Calu3 (cell line): ENCODE measurements at places on chromosomes 13 and 19. TPM values are rescaled to one million over a fixed set of nuclear protein-coding genes. Genes with fewer than 3 reads are reported as not detected.

- peaks cover 43% of the 10 kb centered on the region for H3K27me3 ChIP-seq
- H3K4me3 ChIP-seq = no peak overlapping the region
- DNase-seq = no peak
- H3K27ac ChIP-seq = no peak overlapping the region
- H3K36me3 ChIP-seq = no peaks in the 10 kb centered on the region
- H3K4me1 ChIP-seq = no peaks in the 10 kb centered on the region
Observed at GRCh38 chr19:29329460-29330134, 116.6 kb upstream of the UQCRFS1 start.

DNA sequence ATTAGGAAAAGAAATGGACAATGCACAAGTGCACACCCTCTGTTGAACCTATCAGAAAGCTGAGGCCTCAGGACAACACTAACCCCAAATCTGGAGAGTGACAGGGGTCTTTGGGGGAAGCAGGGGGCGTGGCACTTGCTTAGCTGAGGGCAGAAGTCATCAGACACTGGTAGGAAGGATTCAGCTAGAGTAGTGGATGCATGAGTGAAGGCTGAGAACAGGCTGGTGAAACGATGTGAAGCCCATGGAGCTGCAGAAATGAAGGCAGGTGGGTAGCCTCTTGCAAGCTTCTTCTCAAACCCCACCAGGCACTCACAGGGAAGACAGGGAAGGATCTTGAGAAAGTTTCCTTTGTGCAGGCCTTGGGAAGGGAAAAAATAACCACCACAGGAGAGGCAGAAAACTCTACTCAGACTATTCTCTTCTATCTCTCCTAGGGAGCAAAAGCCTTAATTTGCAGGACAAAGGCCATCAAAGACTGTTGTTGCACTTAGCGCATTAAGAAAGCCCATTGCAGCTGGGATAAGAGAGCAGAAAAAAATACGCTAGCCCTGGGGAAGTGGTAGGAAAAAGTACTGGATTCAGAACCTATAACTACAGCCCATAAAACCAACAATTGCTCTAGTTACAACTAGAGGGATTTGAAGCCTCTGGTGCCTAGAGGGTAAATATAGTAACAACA lies 193.3 kb upstream of the ZNF536 start:
- H3K4me1 ChIP-seq = no peaks in the 10 kb centered on the region
- H3K4me3 ChIP-seq = no peak overlapping the region
- H3K27me3 ChIP-seq = no peaks in the 10 kb centered on the region
- no peak for DNase-seq

GRCh38 chr19:48683349-48683748 lies 10.5 kb upstream of the NTN5 start:
- no peaks in the 10 kb centered on the region for H3K27me3 ChIP-seq
- H3K4me1 ChIP-seq = peaks cover 15% of the 10 kb centered on the region
- no peak for DNase-seq
- no peak overlapping the region for H3K27ac ChIP-seq
- H3K4me3 ChIP-seq = no peak overlapping the region

DNA sequence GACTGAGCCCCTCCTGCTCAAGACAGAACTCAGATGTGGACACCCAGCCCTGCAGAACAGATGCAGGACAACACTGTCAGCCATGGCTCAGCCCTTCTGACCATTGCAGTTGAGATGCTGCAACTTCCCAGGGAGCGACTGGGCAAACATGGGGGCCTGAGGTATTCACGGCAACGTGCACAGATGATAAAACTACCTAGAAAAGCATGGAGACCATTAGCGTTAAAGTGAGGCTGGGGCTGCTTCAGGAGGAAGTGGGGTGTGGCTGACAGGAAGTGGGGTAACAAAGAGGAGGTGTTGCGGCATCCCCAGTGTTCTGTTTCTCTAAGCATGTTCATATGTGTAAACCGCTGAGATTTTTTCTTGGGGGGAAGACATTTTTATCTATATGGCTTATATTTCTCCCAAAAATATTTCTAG lies 1.3 kb upstream of the SIGLEC9 start:
- H3K27me3 ChIP-seq = no peaks in the 10 kb centered on the region
- H3K4me1 ChIP-seq = peaks cover 1% of the 10 kb centered on the region
- no peak overlapping the region for H3K4me3 ChIP-seq
- no peaks in the 10 kb centered on the region for H3K36me3 ChIP-seq
- DNase-seq = no peak
- H3K27ac ChIP-seq = no peak overlapping the region

- no peak overlapping the region for H3K27ac ChIP-seq
- H3K36me3 ChIP-seq = no peaks in the 10 kb centered on the region
- H3K27me3 ChIP-seq = no peaks in the 10 kb centered on the region
- H3K4me1 ChIP-seq = no peaks in the 10 kb centered on the region
Observed at GRCh38 chr13:79030513-79030912, 371.6 kb upstream of the OBI1 start.

DNA sequence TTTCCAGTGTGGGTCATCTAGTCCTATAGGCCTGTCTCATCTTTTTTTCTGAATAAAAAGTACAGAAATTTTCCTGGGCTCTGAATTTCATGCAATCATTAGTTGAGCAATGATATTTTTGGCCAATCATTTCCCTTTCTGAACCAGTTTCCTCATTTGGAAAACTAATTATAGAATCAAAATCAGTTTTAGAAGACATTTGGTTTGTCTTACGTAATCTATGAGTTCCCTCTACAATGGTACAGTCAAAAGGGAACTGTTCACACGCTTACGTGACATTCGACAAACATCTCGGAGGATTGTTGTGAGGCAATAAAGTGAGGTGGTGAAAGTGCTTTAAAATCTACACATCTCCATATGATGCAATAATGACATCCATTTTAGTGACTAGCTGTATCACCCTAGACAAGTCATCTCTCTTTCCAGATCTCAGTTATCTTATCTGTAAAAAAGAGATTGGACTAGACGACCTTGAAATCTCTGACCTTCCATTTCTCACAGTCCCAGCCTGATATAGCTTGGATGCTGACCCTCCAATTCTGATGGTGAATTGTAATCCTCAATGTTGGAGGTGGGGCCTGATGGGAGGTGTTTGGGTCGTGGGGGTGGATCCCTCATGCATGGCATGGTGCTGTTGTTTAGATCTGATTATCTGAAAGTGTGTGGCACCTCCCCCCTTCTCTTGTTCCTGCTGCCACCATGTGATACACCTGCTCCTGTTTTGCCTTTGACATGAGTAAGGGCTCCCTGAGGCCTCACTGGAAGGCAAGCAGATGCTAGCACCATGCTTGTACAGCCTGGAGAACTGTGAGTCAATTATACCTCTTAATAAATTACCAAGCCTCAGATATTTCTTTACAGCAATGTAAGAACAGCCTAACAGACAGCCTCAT lies 26.7 kb downstream of the FLT1 start:
- H3K27me3 ChIP-seq = no peaks in the 10 kb centered on the region
- no peak overlapping the region for H3K4me3 ChIP-seq
- no peaks in the 10 kb centered on the region for H3K36me3 ChIP-seq
- DNase-seq = no peak
- no peak overlapping the region for H3K27ac ChIP-seq

DNA sequence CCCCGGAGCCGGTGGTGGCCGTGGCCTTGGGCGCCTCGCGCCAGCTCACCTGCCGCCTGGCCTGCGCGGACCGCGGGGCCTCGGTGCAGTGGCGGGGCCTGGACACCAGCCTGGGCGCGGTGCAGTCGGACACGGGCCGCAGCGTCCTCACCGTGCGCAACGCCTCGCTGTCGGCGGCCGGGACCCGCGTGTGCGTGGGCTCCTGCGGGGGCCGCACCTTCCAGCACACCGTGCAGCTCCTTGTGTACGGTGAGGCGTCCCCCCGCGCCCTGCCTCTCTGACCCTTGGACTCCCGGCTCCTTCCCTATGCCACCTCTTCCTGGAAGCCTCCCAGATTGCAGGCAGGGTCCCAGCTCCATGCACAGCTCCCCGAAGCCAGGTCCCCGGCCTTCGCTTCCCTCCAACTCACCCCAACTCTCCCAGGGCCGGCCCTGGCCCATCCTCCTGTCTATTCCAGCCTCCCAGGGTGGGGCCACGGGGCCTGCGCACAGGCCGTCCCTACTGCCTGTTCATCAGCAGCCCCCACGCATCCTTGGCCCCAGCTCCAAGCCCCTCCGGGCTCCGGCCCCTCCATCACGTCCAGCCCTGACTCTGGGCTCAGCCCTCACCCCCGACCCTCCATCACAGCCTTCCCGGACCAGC lies 1.7 kb downstream of the MADCAM1 start:
- H3K36me3 ChIP-seq = peaks cover 19% of the 10 kb centered on the region
- peaks cover 8% of the 10 kb centered on the region for H3K4me1 ChIP-seq
- peak; percentile 10 for DNase-seq
- peaks cover 33% of the 10 kb centered on the region for H3K27me3 ChIP-seq

DNA sequence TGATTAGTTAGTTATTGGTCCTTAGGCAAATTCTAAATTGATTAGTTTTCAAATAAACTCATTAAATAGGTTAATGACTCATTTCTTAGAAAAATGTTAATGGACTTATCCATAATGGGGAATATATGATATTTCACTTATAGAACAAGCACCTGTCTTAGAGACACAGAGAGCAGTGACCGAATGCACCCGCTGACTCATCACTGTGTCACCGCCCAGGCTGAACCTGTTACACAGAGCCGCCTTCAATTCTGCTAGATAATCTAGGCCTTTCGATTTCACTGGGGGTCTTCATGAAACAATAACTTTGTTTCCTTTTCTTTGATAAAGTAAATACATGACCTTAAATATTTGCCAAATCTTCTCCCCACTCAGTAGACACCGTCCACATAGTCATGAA lies 13.1 kb downstream of the IRS2 start:
- H3K4me1 ChIP-seq = peaks cover 9% of the 10 kb centered on the region
- peak; percentile 38 for DNase-seq
- H3K27ac ChIP-seq = peak overlapping the region; percentile 52
- no peaks in the 10 kb centered on the region for H3K27me3 ChIP-seq

Gene CEACAM3
- total RNA-seq = not detected in 2 replicates

Gene OR7A5
- total RNA-seq = not detected in 2 replicates

Gene KISS1R
- total RNA-seq = not detected in 2 replicates

Gene LILRA1
- total RNA-seq = not detected in 2 replicates

Gene RAB3D
- total RNA-seq = 7.1 and 10.0 TPM in 2 replicates

Gene URAD
- not detected in 2 replicates for total RNA-seq
